ENCODE measurements at places on chromosomes 2 and 18.

GRCh38 chr2:105903051-105903674, 158.5 kb downstream of the NCK2 start:
- DNase-seq = no peak

GRCh38 chr18:38933910-38934510, 1368.4 kb upstream of the CELF4 start:
- DNase-seq = no peak

GRCh38 chr2:171086352-171087290, 74.1 kb downstream of the TLK1 start:
- peak; percentile 50 for DNase-seq

GRCh38 chr2:9593925-9594324, 36.9 kb downstream of the YWHAQ start:
- no peak for DNase-seq

GRCh38 chr2:20179755-20180594, 45.0 kb downstream of the SDC1 start:
- DNase-seq = no peak

- DNase-seq = no peak
Measured at GRCh38 chr2:96329874-96330273, 4.8 kb downstream of the ITPRIPL1 start.
